ENCODE measurements at places on chromosomes 6 and 20.

DNA sequence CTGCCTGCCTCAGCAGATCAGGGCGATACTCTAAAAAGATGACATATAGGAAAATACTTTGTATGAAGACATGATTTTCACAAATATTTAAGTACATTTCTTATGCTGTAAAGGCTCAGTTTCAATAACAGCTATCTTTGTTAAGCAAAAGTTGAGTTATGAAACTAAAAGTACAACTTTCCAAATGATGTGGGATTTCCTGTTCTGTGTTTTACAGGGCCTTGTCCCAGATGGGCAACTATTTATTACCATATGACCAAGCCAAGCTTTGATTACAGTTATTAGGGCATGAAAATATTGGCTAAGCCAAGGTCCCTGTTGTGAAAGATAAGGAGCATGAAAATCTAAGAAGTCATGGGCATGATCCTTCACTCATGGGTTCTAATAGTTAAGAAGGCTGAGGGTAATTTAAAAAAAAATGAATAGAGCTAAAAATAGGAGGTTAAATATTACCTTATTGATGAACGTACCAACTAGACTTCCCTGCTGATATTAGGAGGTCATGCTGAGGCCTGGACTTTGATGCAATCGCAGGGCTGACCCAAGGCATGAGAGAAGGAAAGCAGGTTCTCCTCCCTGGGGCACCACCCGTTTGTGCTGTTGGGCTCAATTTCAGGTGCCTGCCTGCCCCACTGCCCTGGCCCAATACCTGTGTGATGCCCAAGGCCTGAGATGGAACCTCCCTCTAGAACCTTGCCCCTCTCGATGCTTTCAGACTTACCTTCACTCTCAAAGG lies 294.4 kb upstream of the PRDM1 start:
- H3K36me3 ChIP-seq = no peaks in the 10 kb centered on the region
- no peak overlapping the region for H3K27ac ChIP-seq
- DNase-seq = no peak
- no peak overlapping the region for H3K4me3 ChIP-seq

- no peaks in the 10 kb centered on the region for H3K36me3 ChIP-seq
- no peaks in the 10 kb centered on the region for H3K4me1 ChIP-seq
- no peak for DNase-seq
- no peak overlapping the region for H3K27ac ChIP-seq
Measured at GRCh38 chr20:19498756-19499155, 259.3 kb upstream of the RIN2 start.

- no peaks in the 10 kb centered on the region for H3K36me3 ChIP-seq
- peaks cover 11% of the 10 kb centered on the region for H3K27me3 ChIP-seq
- peaks cover 19% of the 10 kb centered on the region for H3K4me1 ChIP-seq
- DNase-seq = no peak
Measured at GRCh38 chr6:149134511-149134933, 183.0 kb upstream of the TAB2 start.

- H3K36me3 ChIP-seq = peaks cover 2% of the 10 kb centered on the region
- H3K27me3 ChIP-seq = no peaks in the 10 kb centered on the region
- H3K4me3 ChIP-seq = no peak overlapping the region
- peaks cover 15% of the 10 kb centered on the region for H3K4me1 ChIP-seq
- no peak for DNase-seq
Measured at GRCh38 chr6:16544006-16544405, 217.3 kb downstream of the ATXN1 start.

DNA sequence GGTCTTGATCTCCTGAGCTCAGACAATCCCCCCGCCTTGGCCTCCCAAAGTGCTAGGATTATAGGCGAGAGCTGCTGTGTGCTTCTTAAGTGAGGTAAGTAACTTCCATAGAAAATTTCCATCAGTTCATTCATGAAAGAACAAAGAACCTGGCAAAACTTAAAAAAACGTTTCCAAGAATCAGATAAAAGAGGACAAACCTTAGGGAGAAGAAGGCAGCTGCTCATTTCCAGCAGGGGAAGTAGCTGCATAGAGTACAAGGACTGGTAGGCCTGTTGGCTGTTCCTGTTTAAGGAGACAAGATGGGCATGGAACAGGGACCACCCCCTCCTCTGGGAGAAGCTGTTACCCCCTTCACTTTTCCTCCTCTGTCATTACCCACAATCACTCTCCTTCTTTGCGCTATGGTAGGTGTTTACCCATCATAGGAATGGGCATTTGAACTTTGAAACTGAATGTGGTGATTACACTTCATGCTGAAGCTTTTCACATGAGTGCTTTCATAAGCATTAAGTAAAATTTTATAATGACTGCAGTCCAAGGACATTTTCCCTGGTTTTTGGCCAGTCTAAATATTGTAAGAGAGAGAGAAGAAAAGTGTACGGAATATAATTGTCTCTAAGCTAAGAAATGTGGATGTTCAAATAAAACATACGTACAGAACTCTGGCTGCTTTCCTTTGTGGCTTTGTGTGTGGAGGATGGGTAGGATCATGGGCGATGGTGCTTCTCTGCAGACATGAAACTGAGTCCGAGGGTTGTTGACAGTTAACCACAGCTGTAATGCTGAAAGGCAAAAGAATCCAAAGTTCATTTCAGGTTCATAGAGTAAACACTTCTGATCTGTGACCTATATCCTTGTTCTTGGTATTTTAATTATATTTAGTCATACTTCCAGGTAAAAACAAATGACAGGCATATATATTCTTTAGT lies 56.4 kb downstream of the CCN2 start:
- no peak overlapping the region for H3K4me3 ChIP-seq
- no peak for DNase-seq
- H3K27ac ChIP-seq = no peak overlapping the region
- H3K27me3 ChIP-seq = peaks cover 3% of the 10 kb centered on the region

DNA sequence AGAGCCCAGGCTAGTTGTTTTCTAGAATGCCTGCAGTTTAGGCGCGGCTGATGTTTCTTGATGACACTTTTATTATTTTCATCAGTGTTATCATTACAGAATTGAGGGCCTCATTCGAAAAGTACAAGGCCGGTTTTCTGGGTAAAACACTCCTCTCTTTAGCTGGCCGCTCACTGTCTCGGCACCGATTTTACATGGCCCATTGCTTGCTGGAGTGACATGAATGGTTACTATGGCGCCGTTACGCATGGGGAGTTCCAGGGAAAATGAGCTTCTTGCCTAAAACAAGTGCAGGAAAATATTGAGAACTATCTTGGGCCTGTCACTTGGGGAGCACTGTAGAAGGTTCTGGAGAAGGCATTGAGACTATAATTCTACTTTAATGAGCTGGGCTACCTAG lies 317.8 kb downstream of the CDH4 start:
- no peaks in the 10 kb centered on the region for H3K36me3 ChIP-seq
- DNase-seq = no peak
- H3K27ac ChIP-seq = no peak overlapping the region
- H3K4me3 ChIP-seq = no peak overlapping the region
- peaks cover 8% of the 10 kb centered on the region for H3K27me3 ChIP-seq
- H3K4me1 ChIP-seq = no peaks in the 10 kb centered on the region

- H3K4me3 ChIP-seq = no peak overlapping the region
- H3K27me3 ChIP-seq = no peaks in the 10 kb centered on the region
- H3K4me1 ChIP-seq = peaks cover 3% of the 10 kb centered on the region
- no peak overlapping the region for H3K27ac ChIP-seq
- H3K36me3 ChIP-seq = no peaks in the 10 kb centered on the region
Measured at GRCh38 chr20:47150403-47151152, 205.9 kb downstream of the ZMYND8 start.

DNA sequence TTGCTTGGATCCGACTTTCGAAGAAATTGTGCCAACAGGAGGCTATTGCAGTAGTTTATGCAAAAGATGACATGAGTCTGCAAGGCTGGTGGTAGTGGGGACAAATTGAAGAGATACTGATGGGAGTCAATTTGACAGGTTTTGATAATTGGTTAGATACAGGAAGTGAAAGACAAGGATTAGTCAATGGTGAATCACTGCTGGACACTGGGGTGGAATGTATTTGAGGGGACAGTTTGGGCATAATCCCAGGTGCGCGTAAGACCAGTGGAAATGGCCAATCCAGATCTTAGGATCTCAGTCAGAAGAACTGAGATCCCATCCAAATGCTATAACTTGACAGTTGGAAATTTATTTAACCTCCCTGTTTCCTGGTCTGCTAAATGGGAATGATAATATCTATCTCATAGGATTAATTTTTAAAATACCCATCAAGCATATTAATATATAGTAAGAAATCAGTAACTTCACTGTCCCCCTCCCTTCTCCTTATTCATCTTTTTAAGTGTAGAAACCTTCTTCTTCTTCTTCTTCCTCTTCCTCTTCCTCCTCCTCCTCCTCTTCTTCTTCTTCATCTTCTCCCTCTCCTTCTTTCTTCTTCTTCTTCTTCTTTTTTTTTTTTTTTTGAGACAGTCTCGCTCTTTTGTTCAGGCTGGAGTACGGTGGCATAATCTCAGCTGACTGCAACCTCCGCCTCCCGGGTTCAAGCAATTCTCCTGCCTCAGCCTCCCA lies 30.9 kb upstream of the ERVFRD-1 start:
- H3K4me1 ChIP-seq = no peaks in the 10 kb centered on the region
- H3K4me3 ChIP-seq = no peak overlapping the region
- H3K36me3 ChIP-seq = no peaks in the 10 kb centered on the region
- H3K27me3 ChIP-seq = no peaks in the 10 kb centered on the region

GRCh38 chr6:73537677-73538076 lies 16.8 kb upstream of the EEF1A1 start:
- no peak overlapping the region for H3K4me3 ChIP-seq
- H3K36me3 ChIP-seq = no peaks in the 10 kb centered on the region
- no peak overlapping the region for H3K27ac ChIP-seq
- DNase-seq = no peak
- H3K4me1 ChIP-seq = no peaks in the 10 kb centered on the region
